A673 (cell line): ENCODE measurements at places on chromosomes 3 and 15. TPM values are rescaled to one million over a fixed set of nuclear protein-coding genes. Genes with fewer than 3 reads are reported as not detected.

KIF15 gene
- 21.9 and 25.7 TPM in 2 replicates for total RNA-seq

EPHB1 gene
- 0.11 and 0.61 TPM in 2 replicates for total RNA-seq

MESP1 gene
- 5.2 and 6.5 TPM in 2 replicates for total RNA-seq

EPHA6 gene
- not detected in 2 replicates for total RNA-seq

TERC gene
- total RNA-seq, result 5.8 and 16.7 TPM in 2 replicates

PAQR9 gene
- total RNA-seq, result 0.19 and 0.28 TPM in 2 replicates

OXTR gene
- total RNA-seq, result 5.6 and 6.5 TPM in 2 replicates

EFCAB12 gene
- 0.71 and 1.2 TPM in 2 replicates for total RNA-seq

DNA sequence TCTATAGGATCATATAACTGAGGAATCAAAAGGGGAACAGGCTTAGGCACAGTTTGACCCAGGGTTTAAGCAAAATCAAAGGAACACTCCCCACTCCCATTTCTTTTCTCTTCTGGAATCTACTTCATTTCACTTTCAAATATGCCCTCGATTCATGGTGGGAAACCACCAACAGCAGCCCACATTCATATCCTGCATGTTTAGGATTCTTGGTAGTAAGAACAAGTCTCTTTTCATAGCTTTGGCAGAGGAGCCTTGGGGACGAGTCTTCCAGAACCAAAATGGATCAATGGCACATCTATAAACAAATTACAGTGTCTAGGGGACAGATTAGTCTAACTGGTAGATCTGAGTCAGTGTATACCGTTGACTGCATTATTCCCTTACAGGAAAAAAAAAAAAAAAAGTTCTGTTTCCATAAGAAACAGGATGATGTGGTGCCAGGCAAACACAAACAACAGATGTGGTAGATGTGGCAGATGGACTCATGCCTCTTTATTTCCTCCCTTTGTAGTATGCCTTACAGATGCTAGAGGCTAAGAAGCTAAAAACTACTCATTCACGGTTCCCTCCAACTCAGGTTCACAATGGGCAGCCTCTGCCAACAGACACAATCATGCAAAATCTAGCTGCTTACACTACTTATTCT lies 578.3 kb upstream of the ADAMTS9 start:
- no peak for DNase-seq

DNA sequence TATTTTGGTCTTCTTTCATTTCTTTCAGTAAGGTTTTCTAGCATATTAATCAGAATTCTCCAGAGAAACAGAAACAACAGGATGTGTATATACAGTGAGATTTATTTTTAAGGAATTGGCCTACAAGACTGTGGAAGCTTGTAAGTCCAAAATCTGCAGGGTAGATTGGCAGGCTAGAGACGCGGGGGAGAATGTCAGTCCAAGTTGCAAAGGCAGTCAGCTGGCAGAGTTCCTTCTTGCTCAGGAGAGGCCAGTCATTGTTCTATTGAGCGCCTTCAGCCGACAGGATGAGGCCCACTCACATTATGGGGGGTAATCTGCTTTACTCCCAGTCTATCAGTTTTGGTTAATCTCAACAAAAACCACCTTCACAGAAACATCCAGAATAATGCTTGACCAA lies 133.4 kb upstream of the UBE3A start:
- no peak for DNase-seq

GRCh38 chr3:127324913-127325628 lies 37.2 kb upstream of the PRR20G start:
- no peak for DNase-seq

DNA sequence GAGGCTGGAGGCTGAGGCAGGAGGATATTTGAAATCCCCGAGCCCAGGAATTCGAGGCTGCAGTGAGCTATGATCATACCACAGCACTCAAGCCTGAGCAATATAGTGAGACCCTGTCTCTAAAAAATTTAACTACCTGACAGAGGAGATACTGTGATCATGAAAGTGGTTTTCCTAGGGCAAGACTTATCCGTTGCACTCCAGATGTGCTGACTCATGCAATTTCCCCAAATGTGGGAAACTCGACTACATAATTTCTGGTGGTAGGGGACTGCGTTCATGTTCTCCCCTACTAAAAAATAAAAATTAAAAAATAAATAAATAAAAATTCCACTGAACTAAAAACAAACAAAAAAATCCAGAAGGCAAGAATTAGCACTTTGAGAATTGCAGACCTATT lies 271.7 kb downstream of the SHQ1 start:
- no peak for DNase-seq

DNA sequence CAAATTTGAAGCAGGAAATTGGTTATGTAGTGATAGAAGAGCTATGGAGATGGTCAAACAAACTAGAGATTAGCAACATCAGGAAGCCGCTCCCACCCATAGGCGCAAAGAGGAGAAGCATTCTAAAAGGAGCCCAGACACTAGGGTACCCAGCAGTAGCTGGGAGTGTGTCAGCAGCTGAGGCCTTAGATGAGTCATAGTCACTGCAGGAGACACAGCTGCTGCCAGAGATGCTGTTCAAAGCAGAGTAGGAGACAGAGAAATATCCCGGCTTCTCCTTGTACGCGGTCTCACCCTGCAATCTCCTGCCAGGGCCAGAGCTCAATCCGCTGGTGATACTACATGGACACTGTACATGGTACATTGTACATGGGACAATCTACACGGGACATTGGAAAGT lies 61.9 kb downstream of the VGLL3 start:
- DNase-seq, result no peak

DNA sequence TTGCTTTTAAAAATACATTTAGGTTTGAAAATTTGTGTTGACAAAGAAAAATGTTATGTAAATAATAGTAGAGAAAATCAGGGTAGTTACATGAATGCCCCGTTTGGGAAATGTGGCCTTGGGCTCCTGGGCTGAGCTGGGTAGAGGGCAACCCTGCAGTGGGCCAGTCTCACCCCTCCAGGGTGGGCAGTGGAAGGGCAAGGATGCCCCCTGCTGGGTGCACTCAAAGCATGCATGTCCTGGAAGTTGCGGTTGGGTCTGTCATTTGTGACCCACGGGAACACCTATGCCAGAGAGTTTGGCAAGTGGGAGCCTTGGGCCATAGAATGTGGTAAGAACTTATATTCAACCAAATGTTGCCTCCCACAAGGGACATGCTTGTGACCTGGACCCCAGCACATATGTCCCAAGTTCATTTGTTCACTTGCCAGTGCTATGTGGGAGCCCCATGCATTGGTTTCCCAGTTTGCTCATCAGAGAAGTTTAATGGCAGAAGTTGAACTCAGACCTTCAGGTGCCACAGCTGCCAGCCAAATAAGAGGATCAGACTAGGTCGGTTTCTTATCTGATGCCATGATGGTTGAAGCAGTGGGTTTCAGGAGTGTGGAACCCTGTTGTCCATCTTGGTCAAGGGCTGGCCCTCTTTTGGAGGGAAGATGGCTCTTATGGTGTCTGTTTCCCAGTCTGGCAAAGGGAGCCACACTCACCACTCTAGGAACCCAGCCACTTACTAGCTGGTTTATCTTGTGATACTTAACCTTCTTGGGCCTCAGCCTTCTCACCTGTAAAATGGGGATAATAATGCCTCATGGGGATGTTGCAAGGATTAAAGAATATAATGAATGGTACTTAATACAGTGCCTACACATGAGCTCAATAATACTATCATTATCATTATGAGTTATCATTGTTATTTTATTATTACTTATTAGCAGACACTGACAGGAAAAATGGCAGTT lies 2.5 kb upstream of the PLCB2 start:
- peak; percentile 64 for DNase-seq

DNA sequence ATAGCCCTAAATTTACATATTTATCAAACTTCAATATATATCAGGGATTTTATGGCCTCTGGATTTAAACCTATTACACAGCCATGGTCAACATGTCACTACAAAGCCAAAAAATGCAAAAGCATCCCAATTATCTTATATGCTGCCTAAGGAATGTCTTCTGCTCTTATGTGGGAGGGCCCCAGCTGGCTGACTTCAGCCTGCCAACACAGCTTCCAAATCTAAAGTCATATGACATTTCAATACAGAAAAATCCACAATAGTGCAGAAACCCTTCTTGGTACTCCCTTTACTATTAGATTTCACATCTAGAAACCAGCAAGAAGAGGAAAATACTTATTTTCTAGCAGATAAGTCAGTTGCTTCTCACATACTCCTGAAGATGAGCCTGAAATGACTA lies 6.4 kb downstream of the PFN2 start:
- no peak for DNase-seq

GRCh38 chr3:44920081-44920480 lies 45.7 kb downstream of the TGM4 start:
- no peak for DNase-seq

GRCh38 chr3:31622636-31623288 lies 90.0 kb downstream of the STT3B start:
- DNase-seq, result no peak

GRCh38 chr15:95059346-95059905 lies 828.1 kb downstream of the MCTP2 start:
- no peak for DNase-seq

- no peak for DNase-seq
Measured at GRCh38 chr3:18891641-18892040, 256.7 kb upstream of the KCNH8 start.

GRCh38 chr3:118817748-118818165 lies 216.9 kb downstream of the IGSF11 start:
- DNase-seq, result peak; percentile 68

DNA sequence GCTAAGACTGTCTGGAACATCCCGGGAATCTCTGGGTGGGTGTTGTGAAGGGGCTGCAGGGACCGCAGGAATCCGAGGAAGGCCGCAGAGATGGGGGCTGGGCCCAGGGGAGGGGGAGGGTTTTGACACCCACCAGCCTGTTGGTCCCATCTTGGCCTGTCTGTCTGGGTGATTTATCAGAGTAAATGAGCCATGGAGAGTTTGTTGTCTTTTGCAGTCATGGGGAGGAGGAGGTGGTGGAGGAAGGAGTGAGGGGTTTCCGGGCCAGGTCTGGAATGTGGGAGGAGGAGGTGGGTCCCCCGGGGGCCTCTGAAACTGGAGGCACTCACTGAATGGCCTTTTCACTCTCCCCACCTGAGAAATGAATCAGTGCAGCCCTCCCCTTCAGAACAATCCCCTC lies 11.5 kb downstream of the SEMA3F start:
- DNase-seq, result no peak
